ENCODE measurements at places on chromosomes 2 and 18. TPM values are rescaled to one million over a fixed set of nuclear protein-coding genes. Genes with fewer than 3 reads are reported as not detected.

- no peaks in the 10 kb centered on the region for H3K27me3 ChIP-seq
- no peak for DNase-seq
- H3K4me3 ChIP-seq = no peak overlapping the region
- H3K27ac ChIP-seq = no peak overlapping the region
- no peaks in the 10 kb centered on the region for H3K36me3 ChIP-seq
Observed at GRCh38 chr2:210662560-210662959, 106.2 kb downstream of the CPS1 start.

DNA sequence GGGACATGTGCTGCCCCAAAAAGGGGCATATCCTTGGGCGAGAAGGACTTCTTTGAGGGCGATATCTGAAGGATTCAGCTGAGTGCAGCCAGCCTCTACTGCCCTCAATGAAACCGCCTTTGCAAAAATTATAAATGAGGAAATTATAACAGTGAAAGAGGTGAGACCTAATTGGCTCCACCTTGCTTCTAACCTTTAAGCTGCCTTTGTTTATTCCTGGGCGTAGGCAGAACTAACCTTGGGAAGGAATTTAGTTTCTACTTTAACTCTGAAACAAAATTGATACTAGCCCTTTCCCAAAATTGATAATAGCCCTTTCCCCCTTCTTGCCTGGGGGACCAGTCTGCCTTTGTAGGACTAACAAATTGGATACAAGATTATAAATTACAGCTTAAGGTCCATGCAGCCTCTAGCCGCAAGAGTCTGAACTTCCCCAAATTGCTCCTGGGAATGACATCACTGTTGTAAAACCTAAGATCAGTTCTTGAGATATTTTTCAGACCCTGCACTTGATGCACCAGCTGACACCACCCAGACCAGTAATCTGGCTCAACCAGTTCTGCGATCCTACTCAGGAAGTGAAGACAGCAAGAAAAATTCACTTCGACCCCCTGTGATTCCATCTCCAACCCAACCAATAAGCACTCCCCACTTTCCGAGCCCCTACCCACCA, 36.0 kb upstream of the ASAP2 start:
- H3K27me3 ChIP-seq = no peaks in the 10 kb centered on the region
- no peak overlapping the region for H3K27ac ChIP-seq
- DNase-seq = no peak
- H3K36me3 ChIP-seq = no peaks in the 10 kb centered on the region
- H3K4me3 ChIP-seq = no peak overlapping the region
- H3K4me1 ChIP-seq = no peaks in the 10 kb centered on the region

- no peak for DNase-seq
- no peak overlapping the region for H3K4me3 ChIP-seq
- H3K36me3 ChIP-seq = peaks cover 20% of the 10 kb centered on the region
- H3K27ac ChIP-seq = no peak overlapping the region
- no peaks in the 10 kb centered on the region for H3K27me3 ChIP-seq
- peaks cover 3% of the 10 kb centered on the region for H3K4me1 ChIP-seq
Observed at GRCh38 chr2:127873707-127874303, 12.0 kb downstream of the AMMECR1L start.

DNA sequence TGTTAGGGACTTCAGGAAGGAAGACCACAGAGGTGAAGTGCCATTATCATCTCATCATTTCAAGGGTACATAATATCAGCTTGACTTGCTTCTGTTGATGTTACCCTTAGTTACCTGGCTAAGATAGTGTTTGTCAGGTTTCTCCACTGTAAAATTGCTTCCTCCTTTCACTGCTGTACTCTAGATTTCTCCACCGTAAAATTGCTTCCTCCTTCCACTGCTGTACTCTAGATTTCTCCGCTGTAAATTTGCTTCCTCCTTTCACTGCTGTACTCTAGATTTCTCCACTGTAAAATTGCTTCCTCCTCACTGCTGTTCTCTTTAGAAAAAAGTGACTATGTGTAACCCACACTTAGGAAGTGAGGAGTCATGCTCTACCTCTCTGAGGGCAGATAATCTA, 1460.3 kb downstream of the SUCLG1 start:
- H3K4me1 ChIP-seq = no peaks in the 10 kb centered on the region
- no peak for DNase-seq
- no peak overlapping the region for H3K4me3 ChIP-seq
- H3K27me3 ChIP-seq = no peaks in the 10 kb centered on the region

GRCh38 chr2:111659361-111660333, 224.3 kb downstream of the ANAPC1 start:
- H3K36me3 ChIP-seq = no peaks in the 10 kb centered on the region
- H3K27me3 ChIP-seq = no peaks in the 10 kb centered on the region
- H3K4me1 ChIP-seq = no peaks in the 10 kb centered on the region
- no peak overlapping the region for H3K27ac ChIP-seq

GRCh38 chr2:235614176-235614860, 120.5 kb downstream of the AGAP1 start:
- no peaks in the 10 kb centered on the region for H3K4me1 ChIP-seq
- H3K27me3 ChIP-seq = no peaks in the 10 kb centered on the region
- DNase-seq = no peak
- H3K27ac ChIP-seq = no peak overlapping the region
- no peak overlapping the region for H3K4me3 ChIP-seq
- no peaks in the 10 kb centered on the region for H3K36me3 ChIP-seq

GRCh38 chr2:133841900-133842299, 273.6 kb upstream of the NCKAP5 start:
- H3K27me3 ChIP-seq = no peaks in the 10 kb centered on the region
- H3K27ac ChIP-seq = no peak overlapping the region
- H3K4me3 ChIP-seq = no peak overlapping the region
- no peak for DNase-seq
- H3K36me3 ChIP-seq = no peaks in the 10 kb centered on the region

DNA sequence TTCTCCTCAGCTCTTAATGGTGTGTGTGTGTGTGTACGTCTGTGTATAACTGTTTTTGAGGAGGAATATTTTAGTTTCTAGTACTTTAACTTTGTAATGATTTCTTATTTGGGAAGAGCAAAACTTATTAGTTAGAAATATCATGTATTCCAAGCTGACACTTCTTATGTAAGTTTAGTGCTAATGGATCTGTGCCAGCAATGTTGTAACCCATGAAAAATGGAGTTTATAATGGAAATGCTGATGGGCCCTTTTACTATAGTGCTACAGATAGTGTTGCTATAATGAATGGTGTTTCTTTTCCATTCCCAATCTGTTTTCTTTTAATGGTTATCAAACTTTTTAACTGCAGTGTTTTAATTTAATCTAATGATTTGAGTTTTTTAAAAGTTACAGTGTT, 49.8 kb upstream of the OTX1 start:
- H3K27me3 ChIP-seq = no peaks in the 10 kb centered on the region
- H3K4me3 ChIP-seq = no peak overlapping the region
- no peak overlapping the region for H3K27ac ChIP-seq
- H3K36me3 ChIP-seq = no peaks in the 10 kb centered on the region

DNA sequence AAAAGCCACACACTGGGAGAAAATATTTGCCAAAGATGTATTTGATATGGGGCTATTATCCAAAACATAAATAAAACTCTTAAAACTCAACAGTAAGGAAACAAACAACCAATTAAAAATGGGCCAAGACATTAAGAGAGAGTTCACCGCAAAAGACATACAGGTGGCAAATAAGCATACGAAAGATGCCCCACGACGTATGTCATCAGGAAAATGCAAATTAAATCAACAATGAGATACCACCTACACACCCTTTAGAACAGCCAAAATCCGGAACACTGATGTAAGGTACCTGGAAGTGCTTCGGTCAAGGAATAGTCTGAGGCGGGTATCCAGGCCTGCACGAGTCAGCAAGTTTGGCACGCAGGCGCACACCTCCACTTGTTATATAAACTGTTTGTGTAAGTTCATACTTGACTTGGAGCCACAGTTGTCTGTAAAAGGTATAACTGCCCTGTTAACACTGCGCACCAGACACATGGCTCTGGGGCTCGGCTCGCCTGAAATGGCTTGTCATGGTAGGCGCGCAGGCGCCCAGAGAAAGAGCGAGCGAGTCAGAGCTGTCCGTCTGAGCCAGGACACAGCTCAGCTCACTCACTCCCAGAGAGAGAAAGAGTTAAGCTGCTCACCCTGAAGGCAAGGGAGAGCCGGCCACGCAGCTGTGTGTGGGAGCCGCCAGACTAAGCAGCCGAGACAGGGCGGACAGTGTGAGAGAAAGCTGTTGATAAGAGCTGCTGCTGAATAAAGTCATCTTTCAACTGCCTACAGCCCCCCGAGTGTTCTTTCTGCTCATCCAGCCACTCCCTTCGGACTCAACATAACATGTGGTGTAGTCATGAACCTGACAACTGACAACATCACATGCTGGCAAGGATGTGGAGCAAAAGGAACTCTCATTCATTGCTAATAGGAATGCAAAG, 87.3 kb downstream of the HNRNPLL start:
- peak overlapping the region; percentile 62 for H3K27ac ChIP-seq
- no peak overlapping the region for H3K4me3 ChIP-seq
- no peaks in the 10 kb centered on the region for H3K36me3 ChIP-seq
- H3K27me3 ChIP-seq = no peaks in the 10 kb centered on the region
- H3K4me1 ChIP-seq = no peaks in the 10 kb centered on the region

DNA sequence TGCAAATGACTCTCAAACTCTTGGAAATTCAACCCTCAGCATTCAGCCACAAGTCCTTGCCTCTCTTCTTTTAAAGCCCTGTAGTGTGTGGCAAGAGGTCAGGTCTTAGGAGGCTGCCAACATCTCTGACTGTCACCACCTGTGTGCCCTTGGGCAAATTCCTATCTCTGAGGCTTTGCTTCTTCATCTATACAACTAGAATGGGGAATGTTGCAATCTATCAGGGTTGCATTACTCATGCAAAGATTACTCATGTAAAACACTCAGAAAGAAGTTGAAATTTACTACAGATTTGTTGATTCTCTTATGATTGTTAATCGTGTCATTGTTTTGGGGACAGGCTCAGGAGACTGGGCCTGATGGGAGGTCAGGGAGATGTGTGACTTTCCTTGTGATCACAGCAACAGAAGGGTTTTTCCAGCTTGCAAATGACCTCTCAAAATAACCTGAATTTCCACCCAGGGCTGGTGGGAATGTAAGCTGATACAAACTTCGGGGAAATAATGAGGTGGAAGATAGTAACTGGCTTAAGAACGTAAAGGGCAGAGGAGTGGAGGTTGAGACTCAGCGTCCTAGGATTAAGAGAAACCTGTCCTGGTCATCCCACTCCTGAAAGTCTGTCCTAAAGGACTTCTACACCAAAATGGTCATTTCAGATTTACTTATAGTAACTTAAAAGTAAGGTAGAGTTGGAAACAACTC, 32.1 kb upstream of the SIGLEC15 start:
- H3K27me3 ChIP-seq = no peaks in the 10 kb centered on the region
- no peak overlapping the region for H3K4me3 ChIP-seq
- H3K36me3 ChIP-seq = no peaks in the 10 kb centered on the region

DNA sequence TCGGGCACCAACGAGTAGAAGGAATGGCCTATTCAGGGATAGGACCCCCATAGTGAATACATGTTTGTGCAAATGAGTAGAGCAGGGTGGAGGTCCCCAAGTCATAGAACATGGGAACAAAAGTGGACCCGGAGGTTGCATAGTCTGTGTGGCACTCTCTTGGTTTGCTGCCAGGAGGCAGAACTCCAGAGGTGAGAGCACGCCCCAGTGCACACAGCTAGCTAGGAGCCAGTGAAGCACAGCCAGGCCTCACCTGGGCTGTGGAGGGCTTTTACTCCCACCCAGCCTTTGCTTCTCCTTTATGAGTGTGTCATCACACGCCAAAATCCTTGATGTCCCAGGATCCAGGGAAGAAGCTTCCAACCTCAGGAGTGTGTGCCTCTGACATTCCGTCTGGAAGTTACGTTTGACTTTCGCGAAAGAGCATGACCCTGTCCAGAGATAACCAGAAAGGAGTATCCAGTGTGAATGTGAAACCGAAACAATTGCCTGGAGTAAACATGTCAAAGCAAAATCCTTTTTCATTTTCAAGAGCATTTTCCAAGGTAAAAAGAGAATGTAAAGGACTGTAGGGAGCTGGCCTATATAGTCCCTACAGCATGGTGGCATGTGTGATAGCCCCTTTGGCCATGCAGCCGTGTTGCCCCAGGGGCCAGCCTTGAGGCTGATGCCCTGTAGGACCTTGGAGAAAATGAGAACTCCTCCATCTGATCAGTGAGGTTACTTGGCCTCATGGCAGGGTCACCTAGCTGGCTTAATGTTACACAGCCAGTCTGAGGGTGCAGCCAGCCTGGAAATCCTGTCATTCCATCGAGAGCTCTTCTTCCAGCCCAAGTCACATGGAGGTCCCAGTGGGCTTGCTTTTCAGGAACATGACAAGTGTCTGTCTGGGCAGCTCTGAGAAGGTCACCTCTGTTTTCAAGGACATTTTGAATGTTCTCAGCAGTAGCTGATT, 8.8 kb downstream of the TRIB2 start:
- peaks cover 88% of the 10 kb centered on the region for H3K4me1 ChIP-seq
- H3K27ac ChIP-seq = no peak overlapping the region
- H3K4me3 ChIP-seq = no peak overlapping the region
- H3K36me3 ChIP-seq = peaks cover 47% of the 10 kb centered on the region

- peaks cover 21% of the 10 kb centered on the region for H3K4me1 ChIP-seq
- peaks cover 9% of the 10 kb centered on the region for H3K27me3 ChIP-seq
- no peak for DNase-seq
- H3K36me3 ChIP-seq = no peaks in the 10 kb centered on the region
- peak overlapping the region; percentile 74 for H3K4me3 ChIP-seq
- H3K27ac ChIP-seq = no peak overlapping the region
Observed at GRCh38 chr2:207767461-207768167, 2.1 kb downstream of the FZD5 start.

- H3K36me3 ChIP-seq = no peaks in the 10 kb centered on the region
- H3K4me3 ChIP-seq = no peak overlapping the region
- no peak for DNase-seq
- H3K4me1 ChIP-seq = no peaks in the 10 kb centered on the region
Observed at GRCh38 chr18:11548916-11549551, 60.4 kb upstream of the SLC35G4 start.

The CDH2 gene
- total RNA-seq = not detected

The NDUFV2 gene
- 324 TPM for total RNA-seq

The RAX gene
- not detected for total RNA-seq
